ENCODE measurements at places on chromosomes 4 and X.

DNA sequence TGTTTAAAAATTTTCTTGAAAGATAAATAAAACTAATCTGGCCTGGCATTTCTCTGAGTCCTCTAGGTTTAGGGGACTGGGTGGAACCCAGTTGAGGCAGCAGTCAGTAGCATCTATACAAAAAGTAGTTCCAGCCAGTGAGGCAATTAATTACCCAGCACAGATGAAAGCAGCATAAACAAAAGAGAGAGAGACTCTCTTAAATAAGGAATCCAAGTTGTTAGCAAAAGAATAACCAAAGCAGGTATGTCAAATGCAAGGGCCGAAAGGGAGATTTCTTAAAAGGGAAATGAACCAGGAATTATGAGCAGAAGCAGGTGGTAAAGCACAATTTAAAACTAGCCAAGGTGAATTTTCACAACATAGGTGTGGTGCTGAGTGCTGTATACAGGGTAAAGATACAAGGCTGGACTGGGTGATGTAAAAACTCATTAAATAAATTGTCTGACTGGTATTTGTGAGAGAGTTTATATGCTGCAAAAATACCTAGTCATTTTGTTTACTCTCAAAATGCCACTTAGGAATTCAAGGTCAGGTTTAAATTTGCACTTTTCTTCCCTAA, 94.6 kb upstream of the GALNT7 start:
- DNase-seq: no peak

DNA sequence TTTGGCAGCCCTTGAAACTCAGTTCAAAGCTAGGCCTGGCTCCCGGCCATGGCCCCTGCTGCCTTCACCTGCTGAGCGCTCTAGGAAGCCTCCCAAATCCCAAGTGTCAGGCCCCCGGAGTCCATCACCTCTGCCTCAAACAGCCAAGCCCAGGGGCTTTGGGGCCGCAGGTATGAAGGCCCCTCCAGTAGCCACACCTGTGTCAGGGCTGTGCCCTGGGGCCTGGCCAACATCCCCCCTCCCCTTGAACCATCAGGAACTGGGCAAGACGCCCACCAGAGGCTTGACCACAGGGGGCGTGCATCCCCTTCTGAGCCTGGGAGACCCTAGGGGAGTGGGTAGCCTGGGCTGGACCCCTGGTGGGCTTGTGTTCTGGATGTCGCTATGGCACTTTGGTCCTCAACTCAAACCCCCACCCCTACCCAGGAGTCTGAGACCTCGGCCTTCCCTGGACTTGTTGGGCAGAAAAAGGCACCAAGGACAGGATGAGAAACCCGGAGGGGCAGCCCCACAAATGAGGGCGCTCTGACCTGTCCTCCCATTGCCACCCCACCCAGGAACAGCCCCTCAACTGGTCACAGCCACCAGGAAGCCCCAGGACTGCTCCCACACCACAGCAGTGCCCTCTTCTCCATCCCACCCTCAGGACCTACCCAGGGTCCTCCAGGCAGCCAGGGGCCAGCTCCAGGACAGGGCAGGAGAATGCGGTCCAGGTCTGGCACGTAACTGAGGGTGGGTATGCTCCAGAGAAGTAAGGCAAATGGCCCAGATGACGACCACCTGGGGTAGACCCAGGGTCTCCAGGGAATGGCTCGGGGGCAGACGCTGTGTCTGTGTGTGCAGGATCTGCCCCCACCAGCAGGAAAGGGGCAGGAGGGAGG, 4.2 kb upstream of the SLBP start:
- DNase-seq: no peak

DNA sequence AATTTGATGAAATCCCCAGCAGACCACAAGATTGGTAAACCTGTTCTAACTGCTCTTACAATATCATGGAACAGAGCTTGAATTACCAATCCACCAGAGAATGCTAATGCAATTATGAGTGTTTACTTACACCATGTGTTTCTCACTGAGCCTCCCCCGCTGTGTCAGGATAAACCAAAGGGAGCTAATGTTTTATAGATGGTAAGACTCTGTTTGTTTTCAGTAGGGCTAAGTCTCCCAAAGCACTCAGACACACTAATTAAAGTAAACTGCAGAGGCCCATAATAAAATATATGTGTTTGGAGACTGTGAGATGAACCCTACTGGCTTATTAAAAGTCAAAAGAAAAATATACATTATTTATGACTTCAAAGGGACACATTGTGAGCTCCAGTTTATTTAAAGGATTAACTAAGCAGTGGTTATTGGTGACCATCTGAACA, 261.7 kb upstream of the FAM241A start:
- DNase-seq: no peak

DNA sequence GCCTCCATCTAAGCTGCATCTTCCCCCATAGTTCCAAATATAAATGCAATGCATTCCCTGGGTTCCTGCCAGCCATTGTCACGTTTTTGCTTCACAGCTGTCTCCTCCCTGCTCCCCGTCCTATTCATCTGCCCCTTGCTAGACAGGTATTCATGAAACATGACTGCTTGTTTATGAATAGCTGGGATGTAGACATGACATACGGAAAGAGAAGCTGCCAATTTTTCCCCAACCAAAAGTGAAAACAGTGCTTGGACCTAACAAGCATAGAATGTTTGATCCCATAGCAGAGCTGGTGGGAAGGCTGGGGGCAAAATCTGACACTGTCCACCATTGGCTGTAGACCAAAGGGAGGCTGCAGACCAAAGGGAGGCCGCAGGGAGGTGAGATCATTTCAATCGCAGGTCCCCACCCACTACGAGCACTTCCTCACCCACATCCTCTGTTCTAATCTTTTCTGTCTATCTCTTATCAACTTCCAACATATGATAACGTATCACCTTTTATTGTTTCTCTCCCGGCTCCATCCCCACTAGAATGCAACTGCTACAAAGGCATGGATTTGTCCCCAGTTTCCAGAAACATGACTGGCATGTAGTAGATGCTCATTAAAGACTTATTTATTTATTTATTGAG, 8.5 kb upstream of the GYG2 start:
- DNase-seq: no peak

GRCh38 chr4:133145758-133146573, 3.1 kb upstream of the PCDH10 start:
- no peak for DNase-seq

- DNase-seq: no peak
Measured at GRCh38 chr4:48403779-48404178, 62.5 kb downstream of the SLAIN2 start.

DNA sequence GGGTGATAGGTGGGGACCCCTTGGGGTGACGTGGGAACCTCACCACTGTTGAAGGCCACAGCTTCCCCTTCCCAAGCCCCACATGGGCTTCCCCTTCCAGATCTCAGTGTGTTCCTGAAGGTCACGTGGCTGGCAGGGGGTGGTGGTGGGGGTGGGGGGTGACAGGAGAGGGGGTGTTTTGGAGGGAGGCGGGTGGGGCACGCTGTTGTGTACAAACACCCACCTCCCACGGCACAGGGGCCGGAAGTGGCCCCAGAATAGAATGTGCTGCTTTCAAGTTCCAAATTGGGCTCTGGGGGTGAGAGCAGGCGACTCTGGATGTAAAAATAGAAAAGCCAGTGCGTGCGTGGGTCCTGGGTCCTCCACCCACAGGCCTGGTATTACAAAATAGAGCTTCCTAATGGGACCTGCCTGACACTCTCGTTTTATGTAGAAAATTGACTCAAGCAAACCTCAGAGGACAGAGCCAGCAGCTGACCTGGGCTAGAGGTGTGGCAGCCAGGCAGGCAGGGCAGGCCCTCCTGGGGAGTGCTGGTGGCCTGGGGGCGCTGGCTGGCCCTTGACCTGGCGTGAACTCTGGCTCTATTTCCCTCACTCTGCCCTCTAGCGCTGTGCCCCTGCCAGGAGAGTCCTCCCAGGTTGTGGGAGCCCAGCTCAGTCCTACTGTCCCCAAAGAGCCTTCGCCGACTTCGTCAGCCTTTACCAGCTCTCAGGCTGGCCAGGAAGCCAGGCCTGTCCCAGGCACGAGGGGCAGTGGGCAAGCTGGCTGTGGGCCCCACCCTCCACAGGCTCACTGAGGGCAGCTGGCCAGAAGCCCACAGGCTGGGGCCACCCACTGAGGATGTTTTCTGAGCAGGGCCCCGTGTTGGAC, 5.4 kb upstream of the SH3BP2 start:
- DNase-seq: no peak

GRCh38 chr4:6674500-6675149, 19.1 kb upstream of the S100P start:
- no peak for DNase-seq

GRCh38 chr4:185508181-185508580, 27.1 kb downstream of the PDLIM3 start:
- no peak for DNase-seq

DNA sequence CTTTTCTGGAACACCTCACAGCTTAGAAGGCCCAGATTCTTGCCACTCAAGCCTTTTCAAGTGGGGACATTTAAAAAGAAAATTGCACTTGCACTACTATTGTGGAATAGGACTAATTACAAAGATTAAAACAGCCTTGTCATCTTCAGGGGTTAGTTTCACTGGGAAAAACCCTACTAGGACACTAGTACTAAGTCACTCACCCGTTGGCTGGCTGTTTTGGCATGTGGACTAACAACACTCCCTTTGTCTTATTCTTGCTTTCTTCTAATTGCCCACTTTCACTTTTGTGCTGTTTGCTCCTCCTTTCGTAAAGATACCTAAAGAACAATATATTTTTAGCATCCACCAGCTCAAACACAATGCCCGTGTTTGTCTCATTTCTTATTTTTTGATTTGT, 200.9 kb upstream of the MID1 start:
- DNase-seq: no peak

- DNase-seq: no peak
Measured at GRCh38 chr4:6896035-6896434, 13.6 kb upstream of the TBC1D14 start.

DNA sequence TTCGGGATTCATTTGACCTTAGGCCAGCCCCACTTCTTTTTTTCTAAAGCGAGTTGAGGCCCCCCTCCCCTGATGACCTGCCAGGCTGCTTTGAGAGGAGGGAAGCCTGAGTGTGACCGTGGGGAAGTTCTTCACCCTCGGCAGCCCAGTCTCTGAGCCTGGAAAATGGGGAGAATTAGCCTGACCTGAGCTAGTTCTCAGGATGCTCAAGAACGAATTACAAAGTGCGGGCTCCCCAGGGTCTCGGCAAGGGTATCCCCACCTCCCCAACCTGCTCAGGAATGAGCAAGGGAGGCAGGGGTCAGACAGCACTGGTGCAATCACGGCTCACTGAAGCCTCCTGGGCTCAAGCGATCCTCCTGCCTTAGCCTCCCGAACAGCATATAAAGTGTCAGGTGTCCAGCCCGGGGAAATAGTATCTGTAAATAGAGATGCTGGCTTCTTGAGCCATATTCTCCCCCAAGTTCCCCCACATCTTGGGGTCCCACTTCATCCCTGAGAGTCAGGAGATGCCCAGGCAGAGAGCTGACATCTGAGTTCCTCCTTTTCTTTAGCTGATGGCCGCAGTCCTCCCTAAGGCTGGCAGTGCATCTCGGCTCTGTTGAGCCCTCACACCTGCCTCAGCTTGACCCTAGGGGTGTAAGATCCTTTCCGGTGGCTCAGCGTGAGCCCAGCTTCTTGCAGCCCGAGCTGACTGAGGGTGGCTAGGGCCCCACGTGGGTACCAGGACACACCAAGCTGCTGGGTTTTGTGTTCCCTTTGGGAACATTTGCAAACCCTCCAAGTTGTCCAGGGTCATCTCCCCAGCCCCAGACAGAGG, 1.6 kb downstream of the DUSP9 start:
- DNase-seq: no peak

GRCh38 chr4:168557658-168558057, 60.8 kb downstream of the PALLD start:
- DNase-seq: no peak

DNA sequence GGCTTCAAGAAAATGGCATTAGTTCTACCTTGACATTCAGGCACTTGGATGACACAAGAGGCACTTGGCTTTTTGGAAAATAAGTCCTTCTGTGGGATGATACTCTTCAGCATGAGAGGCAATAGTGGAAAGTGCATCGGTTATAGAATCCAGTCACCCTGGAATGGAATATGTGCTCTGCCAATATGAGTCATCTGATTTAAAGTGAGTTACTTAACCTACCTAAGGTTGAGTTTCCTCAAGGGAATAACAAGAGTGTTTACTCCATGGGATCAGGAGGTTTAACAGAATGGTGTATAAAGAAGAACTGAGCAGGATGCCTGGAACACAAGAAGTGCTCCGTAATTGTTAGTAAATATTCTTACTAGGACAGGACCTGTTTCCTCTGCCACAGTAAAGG, 10.7 kb downstream of the SLC39A8 start:
- DNase-seq: no peak
